Activated T-helper 1 cell treated with anti-CD3 and anti-CD28 coated beads, Interleukin-2, amount 50 U/mL, for 16 hours (primary cell): ENCODE measurements at places on chromosomes 11 and 22.

- no peak for DNase-seq
Measured at GRCh38 chr11:31810779-31811647, at the start of gene PAX6. Gene PAX6 (minus strand): TSS chr11:31811322. CDS start chr11:31806411, 4,911 bp downstream.

DNA sequence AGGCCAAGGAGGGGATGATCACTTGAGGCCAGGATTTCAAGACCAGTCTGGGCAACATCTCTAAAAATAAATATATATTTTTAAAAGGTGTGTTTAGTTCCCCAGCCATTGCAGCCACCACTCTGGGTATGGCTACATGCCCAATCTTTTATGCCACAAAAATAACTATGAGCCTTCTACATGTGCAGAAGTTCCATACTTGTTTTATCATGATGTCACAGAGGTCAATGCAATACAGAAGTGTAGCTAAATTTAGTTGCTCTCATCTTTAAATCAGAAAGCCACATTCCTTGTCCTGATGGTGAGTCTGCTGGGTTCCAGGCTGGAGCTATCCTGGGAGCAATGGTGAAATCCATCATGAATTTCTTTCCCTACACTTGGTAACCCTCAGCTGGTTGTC, 436.3 kb downstream of the DYNC2H1 start:
- DNase-seq, result no peak

DNA sequence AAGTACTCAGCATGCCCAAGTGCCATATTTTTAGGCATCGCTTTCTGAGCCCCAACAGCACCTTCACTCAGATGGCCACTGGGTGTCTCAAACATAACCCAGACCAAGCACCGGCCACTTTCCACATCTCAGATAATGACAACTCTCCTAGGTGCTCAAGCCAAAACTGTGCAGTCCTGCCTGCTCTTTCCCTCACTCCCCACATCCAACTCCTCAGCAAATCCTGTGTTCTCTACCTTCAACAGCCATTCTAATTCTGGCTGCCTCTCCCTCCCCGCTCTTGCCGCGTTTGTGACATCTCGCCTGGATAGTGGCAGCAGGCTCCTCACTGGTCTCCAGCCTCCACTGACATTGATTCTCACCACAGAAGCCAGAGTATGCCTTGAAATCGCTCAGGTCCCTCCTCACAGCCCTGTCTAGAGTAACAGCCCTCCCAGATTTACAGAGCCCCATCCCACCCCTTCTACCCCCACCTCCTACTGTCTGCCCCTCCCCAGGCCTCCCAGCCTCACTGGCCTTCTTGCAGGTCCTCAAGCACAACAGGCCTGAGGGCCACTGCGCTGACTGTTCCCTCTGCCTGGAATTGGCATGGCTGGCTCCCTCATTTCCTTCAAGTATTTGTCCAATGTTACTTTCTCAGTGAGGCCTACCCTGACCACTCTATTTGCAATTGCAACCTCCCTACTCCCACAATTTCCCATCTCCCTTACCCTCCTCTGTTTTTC, 1.3 kb upstream of the PHETA2 start:
- no peak for DNase-seq

- DNase-seq, result no peak
Measured at GRCh38 chr11:121536126-121536525, 83.4 kb upstream of the SORL1-AS1 start.

DNA sequence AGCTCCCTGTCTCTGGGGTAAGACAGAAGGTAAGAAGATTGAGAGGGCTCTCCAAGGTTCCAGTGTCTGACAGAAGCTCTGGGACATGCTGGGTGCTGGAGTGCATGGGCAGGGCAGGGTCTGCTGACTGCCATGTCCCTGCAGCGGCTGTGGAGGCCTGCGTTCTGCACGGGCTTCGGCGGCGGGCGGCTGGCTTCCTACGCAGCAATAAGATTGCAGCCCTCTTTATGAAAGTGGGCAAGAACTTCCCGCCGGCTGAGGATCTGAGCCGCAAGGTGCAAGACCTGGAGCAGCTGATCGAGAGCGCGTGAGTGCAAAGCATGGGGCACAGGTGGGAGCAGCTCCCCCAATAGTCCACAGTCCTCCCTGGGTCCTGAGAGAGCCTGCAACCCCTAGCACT, 41.5 kb downstream of the SGSM1 start:
- DNase-seq, result no peak

- no peak for DNase-seq
Measured at GRCh38 chr11:33000181-33000580, 15.5 kb upstream of the DEPDC7 start.

DNA sequence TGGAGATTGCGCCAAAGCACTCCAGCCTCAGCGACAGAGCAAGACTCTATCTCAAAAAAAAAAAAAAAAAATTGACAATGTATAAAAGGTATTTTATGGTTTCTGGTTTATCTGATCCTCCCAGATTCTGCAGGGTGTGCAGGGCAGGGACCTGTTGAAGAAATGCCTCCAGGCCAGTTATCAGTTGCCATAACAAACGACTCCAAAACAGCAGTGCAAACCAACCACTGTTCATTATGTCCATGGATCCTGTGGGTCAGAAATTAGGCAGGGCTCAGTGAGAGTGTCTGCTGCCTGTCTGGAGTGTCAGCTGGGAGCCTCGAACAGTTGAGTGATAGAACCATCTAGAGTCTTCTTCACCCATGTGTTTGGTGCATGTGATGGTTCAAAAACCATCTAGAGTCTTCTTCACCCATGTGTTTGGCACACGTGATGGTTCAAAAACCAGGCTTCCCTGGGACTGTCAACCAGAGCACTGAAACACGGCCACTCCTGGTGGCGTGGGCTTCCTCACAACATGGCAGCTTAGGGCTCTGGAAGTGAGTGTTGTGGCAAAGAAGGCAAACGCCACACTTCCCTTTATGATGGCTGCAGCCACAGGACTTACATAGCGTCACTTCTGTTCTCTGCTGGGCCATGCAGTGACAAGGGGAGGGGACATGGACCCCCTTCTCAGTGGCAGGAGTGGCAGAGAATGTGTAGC, 115.1 kb upstream of the CRYBB3 start:
- DNase-seq, result no peak

DNA sequence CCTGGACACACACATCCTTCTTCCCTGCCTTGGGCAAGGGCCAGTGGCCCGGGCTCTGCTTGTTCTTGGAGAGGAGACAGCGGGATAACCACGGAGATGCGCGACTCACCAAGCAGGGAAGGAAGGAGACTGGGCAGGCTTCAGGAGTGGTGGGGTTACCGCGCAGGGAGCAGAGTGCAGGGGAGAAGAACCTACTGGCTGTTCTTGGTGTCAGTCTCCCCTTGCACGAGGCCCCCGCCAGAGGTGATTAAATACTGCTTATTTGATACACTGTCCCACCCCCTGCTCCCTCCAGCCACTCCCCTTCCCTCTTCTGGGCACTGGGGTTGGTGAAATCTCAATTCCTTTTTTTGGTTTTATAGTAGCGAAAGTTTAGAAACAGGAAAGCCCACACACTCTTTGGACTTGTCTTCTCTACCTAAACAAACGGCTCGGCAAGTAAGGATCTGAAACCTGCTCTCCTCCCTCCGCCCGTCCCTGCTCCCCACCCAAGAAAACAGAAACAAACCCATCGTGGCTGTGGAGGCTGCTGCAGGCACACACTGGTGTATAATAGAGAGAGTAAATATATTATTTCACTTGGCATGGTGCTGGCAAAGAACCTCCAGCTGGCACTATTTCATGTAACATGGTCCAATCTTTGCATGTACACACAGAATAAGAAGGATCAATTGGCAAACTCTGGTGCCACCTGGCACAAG, 10.8 kb downstream of the LARGE2 start:
- no peak for DNase-seq

- DNase-seq, result peak; percentile 63
Measured at GRCh38 chr22:45577746-45578523, 75.3 kb downstream of the FBLN1 start.

DNA sequence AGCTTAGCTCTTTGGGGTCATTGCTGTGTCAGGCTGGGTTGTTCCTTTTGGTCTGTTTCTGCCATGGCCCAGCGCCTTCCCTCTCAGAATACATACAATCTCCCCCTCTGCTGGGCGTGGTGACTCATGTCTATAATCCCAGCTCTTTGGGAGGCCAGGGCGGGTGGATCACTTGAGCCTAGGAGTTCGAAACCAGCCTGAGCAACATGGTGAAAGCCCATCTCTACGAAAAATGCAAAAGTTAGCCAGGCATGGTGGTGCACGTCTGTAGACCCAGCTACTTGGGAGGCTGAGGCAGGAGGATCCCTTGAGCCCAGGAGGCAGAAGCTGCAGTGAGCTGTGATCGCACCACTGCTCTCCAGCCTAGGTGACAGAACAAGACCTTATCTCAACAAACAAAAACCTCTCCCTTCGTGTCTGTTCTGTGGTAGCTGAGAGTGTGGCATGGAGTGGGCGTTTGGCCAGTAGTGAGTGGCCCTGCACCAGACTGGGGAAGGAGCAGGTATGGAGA, 46.7 kb upstream of the RAB1B start:
- no peak for DNase-seq

GRCh38 chr11:63240098-63240497, 3.3 kb downstream of the SLC22A25 start:
- no peak for DNase-seq

DNA sequence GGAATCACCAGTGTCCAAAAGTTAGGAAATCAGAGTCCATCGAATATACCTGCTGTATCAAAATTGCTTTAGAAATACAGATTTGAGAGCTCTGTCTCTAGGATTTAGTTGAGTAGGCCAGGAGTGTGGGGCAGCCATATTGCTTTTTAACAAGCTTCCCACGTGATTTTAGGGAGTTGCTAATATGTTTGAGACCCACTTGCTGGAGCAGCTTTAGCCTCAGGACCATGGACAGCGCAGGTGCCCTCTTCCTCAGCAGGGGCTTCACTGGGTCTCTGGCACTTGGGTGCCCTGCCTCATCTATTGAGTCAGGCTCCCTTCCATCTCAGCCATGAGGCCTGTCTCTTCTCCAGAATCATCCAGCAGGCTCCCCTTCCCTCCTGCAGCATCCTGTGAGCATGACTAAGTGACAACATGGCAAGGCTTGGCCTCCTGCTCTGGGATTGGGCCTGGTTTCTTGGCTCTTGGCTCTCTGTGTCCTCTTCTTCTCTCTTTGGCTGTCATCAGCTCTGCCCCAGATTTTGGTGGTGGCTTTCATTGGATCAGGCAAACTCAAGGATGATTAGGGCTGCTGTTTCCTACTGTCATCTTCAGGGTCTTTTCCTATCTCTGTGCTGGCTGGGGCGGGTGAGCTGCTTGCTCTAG, 70.0 kb downstream of the SGSM1 start:
- no peak for DNase-seq

DNA sequence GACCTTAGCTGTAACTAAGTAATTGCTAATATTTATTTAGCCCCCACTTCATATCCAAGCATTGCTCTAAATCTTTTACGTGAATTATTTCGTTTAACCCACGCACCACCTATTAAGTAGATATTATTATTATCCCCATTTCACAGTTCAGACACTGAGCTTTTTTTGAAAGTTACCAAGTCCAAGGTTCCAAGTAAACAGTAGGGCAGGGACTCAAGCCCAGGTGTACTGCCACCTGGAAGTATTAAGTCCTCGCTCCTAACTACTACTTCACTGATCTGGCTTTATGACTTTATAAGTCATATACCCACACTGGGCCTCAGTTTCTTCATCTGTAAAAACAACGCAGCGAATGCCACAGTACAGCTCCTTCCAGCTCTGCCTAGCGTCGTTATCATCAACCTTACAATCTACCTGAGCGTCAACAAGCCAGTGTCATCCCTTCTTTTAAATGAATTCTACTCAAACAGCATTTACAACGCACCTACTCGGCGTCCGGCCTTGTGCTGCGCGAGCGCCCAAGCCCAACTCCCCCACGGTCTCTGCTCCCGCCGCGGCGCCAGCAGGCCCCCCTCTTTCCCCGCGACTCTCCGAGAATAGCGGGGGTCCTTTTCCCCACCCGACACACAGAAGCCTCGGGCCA, 624 bp downstream of the TMEM41B start:
- DNase-seq, result no peak

- no peak for DNase-seq
Measured at GRCh38 chr11:41146326-41146725, 313.1 kb downstream of the LRRC4C start.

- DNase-seq, result peak; percentile 34
Measured at GRCh38 chr22:39514373-39514973, 5.9 kb upstream of the ATF4 start.

- no peak for DNase-seq
Measured at GRCh38 chr22:41217553-41218157, 12.5 kb downstream of the L3MBTL2 start.

- DNase-seq, result no peak
Measured at GRCh38 chr11:71995726-71996291, 2.9 kb upstream of the IL18BP start.

DNA sequence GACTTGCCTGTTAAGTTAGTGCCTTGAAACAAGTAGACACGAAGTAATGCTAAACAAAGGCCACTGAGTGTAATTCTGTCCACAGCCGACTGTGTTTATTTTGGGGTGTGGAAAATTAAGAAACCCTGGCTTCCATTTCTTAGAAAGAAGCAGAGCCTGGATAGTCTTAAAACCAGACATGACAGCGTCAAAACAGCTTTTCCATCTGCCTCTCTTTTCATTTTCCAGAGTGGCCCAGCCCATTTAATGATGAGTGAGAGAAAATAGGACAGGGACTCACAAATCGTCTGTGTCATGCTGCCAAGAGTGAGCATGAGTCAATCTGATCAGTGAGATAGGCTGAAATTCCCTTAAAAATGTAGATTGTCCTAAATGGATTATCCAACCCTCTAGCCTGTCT, 485.9 kb downstream of the JRKL start:
- DNase-seq, result no peak
